Esophagus muscularis mucosa (tissue), 4 donors: ENCODE measurements at places on chromosomes 7 and 10. TPM values are rescaled to one million over a fixed set of nuclear protein-coding genes. Genes with fewer than 3 reads are reported as not detected.

Gene GSAP
- 15.7 TPM for total RNA-seq

GRCh38 chr7:12674861-12675260, 12.6 kb upstream of the ARL4A start:
- DNase-seq, result no peak

- no peak for DNase-seq
Measured at GRCh38 chr10:113880236-113880635, 25.8 kb downstream of the NHLRC2 start.

DNA sequence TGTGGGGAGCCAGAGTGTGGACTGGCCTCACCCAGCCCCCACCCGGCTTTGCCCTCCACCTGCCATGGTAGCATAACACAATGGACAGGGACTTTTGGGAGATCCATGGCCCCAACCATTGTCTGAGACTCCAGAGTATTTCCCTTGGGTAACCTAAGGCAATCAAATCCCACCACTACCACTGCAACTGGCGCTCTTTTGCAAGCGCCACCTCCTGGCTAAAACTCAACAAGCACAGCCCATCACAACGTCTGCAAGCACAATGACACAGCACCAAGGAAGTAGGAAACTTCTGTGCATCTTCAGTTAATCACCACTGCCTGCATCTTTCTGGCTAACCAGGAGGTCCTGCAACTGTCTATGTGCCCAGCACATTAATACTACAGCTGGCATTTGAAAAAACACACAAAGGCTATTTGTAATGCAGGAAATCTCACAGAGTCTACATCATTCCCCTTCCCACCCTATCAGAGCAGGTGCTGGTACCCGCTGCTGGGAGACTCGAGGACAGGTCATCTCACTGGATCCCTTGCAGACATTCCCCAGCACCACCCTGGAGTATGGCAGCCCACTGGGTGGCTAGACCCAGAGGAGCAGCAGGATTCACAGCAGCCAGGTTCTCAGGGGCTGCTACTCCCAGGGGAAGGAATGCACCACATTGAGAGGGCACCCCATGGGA, 27.7 kb downstream of the ANKRD26 start:
- DNase-seq, result no peak

- no peak for DNase-seq
Measured at GRCh38 chr7:80134536-80135308, at the start of gene GNAI1. Gene GNAI1 (plus strand): TSS chr7:80134831. CDS start chr7:80135161, 330 bp downstream.

DNA sequence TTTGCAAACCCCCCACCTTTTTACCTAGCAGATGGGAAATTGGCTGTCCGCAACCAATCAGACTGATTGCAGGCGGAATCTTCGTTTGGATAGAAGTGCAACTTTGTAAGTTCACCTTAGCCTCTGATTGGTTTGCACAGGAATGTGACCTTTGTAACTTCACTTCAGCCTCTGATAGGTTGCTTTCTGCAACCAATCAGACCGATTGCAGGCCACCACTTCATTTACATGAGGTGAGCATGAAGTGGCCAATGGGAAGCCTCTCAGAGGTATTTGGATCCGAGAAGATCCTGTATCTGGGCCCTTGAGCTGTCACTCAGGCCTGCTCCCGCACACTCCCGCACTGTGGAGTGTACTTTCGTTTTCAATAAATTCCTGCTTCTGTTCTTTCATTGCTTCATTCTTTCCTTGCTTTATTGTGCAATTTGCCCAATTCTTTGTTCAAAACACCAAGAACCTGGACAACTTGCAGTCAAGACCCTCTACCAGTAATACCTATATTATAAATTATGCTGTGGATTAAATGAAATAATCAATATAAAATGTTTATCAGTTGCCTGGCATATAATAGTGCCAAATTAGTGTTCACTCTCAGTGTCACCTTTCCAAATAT, 491.4 kb downstream of the PLXNA4 start:
- no peak for DNase-seq
